ENCODE measurements at places on chromosomes 12 and 14.

DNA sequence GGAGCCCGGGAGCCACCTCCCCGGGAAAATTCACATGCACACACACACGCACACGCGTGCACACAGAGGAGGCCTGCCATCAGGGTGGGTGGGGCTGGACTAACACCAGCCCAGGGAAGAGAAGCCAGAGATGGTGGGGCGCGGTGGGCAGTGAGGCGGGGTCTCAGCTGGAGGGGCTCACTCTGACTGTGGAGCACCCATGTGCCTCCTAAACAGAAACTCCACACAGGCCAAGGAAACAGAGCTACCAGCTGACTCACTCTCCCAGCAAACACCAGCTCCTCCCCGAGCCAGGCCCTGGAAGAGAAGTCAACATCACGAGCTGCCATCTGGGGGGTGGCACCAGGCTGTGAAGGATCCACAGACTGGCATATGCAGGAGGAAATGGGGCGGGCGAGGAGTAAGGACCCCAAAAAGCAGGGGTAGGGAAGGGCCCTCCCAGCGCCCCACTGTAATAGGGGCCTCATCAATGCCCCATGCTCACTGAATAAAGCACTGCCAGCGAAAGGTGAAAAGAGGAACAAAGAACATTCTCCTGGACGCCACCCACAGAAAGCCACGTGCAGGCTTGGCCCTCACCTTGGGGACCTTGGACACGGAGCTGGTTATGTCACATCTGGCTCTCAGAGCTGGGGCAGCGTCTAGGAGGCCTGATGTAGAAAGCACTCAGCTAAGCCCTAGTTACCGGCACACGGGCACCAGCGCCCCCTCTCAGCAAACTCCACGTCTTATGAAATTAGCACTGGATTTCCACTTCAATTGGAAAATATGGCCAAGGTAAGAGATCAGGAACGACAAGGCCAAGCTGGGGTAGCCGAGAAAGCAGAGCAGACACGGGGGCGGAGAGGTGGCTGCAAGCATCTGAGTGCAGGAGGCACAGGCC is 8.4 kb upstream of the INF2 start:
- DNase-seq: no peak

DNA sequence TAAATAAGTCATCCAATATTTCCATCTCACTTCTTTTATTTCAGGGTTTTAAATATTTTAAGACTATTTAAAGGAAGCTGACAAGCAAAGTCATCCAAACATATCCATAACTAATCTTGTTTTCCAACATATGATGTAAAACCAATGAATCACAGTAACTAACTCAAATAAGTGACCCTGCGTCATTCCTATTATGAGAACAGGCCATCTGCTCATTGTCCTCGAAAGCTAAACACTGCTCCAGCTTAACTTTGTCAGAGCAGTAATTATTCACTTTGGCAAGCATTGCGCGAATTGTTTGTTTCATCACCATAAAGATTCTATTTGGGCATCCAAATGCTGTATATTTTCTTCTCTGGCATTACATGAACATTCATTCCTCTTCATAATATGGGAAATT is 99.1 kb downstream of the CAPZA3 start:
- no peak for DNase-seq

DNA sequence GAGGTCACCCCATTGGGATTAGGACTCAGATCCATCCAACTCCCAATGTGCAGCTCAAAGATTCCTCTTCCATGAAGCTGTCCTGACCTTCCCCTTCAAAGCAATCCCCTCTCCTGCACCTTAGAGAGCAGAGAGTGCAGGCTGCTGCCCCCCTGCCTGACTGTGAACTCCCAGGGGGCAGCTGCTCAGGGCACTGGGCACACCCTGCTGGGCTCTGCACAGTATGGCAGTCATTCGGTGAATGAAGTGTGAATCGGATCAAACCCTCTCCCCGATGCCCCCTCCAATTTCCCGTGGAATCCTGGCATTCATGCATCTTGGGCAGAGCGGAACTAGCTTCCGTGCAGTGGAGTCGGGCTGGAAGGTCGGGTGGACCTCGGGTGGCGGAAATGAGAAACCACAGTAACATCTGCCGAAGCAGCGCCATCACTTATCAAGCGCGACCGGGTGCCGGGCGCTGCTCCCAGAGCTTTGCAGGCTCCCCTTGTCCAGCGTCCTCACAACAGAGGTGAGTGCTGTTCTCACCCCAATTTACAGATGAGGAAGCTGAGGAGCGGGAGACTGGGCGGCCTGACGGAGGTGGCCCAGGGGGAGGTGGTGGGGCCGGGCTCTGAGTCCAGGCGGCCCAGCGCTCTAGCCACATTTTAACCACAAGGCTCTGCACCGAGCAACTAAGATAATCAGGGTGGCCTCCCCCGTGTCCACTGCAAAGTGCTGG is 14.7 kb downstream of the GALNT9 start:
- no peak for DNase-seq

DNA sequence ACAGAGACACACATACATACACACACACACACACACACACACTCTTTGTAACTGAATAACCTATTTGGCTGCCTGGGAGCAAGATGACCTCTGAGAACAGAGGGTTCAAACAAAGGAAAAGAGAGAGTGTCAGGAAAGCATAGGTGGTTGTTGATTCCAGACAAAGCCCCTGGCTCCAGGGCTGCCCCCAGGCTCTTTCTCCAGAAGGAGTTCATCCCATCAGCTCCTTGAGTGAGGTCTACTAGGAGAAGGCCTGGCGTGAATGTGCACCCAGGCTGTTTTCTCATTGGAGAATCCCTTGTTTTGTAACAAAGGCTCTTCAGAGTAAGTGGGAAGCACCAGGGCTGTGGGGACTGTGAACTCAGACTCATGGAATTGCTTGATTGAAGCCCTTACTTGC is 151.9 kb downstream of the EMP1 start:
- DNase-seq: no peak

- no peak for DNase-seq
Observed at GRCh38 chr12:442235-442884, 17.4 kb upstream of the B4GALNT3 start.

DNA sequence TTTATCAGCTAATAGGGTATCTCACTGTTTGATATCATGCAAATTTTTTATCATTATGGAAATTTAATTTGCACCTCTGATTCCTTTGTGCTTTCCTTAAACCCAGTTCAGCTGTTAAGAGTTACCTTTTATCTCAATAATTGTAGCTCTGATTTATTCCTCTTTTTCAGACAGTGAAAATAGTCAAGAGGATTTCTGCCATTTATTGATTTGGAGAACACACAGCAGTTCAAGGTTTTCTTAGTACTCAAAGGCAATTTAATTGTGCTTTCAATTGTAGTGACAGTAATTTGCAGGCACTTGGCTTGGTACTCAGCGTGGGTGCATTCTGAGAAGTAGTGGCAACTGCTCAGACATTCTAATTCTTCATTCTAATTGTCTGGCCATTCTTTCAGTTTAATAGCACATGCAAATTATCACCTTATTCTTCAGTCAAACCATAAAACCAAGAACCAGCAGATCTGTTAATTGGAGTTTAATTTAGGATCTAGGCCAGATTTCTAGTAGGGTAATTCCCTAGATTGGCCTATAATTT is 709.3 kb downstream of the RPS29 start:
- no peak for DNase-seq

DNA sequence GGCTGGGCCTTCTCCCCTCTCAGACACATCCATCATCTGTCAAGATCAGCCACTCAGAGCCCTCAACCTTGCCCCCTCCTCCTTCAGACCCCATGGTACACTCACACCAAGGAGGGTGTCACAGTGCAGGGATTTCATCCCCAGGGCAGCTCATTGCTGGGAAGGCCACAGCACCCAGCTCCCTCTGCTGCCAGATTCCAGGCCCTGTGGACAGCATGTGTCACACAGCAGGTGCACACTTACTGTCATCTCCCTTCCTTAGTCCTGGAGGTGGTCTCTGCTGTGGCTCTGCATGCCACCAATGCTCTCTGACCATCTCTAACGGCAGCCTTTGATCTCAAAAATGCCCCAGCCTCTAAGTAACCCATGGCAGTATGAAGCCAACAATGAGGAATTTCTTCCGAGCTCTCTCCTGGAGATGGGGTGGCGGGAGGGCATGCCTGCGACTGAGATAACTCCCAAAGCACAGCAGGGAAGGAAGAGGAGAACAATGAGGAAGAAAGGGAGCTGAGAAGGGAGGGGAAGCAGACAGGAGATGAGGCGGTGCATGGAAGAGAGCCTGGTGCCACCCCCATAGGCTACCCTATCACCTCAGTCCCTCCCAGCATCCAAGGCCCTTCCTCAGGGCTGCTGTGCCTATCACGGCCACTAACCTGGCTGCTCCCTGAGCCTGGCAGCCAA is 101.0 kb downstream of the SINHCAF start:
- no peak for DNase-seq

GRCh38 chr12:89347325-89347829 is 4.9 kb downstream of the DUSP6 start:
- no peak for DNase-seq

DNA sequence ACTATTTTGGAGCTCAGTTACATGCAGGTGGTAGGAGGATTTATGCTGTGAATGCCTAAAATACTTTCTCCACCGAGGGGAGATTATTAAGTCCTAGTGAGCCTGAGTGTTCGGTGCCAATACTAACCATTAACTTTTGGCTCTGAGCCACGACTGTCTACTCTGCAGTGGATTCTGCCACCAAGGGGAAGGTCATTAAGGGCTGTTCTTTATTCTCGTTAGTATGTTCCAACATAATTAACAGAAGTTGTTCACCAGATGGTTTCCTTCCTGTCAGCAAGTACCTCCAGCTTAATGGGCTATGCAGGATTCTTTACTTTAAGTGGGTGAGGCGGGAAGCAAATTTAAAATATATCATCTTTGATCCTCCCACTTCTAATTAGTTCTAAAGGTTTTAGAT is 326.3 kb downstream of the BMP4 start:
- DNase-seq: no peak

DNA sequence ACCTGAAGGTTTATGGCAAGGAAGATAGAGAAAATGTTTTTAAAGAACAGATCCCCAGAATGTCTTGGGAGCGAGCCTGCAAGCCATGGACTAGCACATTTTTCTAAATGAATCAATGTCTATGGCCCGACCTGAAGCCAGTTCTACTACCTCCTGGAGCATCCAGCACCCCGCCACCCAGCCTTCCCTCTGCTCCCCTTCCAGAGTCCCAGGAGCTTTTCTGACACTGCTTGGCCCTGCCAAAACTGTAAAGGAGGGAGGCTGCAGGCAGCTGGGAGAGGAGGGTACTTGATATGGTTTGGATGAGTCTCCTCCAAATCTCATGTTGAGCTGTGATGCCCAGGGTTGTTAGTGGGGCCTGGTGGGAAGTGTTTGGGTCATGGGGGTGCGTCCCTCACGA is 95.5 kb upstream of the FZD10 start:
- no peak for DNase-seq

DNA sequence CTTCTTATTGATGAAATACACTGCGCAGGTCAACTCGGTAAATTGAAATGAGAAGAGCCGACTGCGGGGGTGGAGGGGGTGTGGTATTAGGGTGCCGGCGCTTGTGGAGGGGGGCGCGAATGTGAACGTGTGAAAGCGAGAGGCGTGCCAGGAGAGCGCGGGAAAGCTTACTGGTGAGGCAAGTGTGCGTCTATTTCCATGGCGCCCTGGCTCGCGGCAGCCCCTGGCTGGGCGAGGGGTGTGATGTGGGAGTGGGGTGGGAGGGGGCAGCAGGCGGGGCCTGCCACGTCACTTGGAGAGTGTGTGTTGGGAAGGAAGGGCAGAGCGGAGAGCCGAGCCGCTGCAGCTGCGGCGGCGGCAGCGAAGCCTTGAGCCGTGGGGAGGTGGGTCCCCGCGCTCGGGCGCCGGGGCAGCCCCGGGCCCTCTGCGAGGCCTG is 88.8 kb downstream of the GALNT8 start:
- no peak for DNase-seq

DNA sequence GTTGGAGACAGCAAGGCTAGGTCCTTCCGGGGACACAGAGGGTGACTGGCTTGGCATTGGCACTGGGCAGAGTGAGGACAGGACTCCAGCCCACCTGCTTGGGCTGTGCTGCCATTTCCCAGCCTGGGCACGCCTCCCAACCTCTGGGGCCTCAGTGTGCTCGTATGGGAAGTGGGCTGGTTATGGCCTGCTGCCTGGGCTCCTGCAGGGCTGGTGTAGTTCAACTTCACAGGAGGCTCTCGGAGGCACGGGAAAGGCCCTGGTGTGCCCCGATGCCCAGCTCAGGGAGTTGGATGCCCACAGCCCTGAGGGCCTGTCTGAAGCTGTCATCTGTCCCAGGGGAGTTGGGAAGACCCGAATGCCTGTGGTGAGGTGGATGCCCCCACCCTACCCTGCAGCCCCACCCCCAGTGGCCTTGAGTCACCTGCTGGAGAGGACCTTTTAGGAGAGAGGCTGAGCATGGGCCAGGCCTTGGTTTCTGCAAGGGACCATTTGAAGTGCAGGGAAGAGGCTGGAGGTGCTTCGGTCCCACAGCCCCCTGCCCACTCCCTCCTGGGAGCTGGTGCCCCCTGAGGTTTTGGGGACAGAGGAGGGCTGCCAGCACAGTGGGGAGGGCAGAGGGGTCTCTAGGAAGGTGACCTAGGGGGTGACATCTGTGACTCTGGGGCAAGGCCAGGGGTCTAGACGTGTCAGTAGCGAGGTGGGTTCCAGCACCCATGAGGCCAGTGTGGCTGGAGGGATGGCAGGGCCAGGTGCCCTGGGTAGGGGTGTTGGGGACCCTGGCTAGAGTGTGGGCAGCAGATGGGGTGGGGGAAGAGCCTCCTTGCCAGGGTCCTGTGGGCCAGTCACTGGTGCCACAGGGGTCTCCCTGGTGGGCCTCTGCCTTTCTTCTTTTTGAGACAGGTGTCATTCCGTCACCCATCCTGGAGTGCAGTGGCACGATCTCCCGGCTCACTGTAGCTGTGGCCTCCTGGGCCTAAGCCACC is 9.1 kb downstream of the ULK1 start:
- no peak for DNase-seq

DNA sequence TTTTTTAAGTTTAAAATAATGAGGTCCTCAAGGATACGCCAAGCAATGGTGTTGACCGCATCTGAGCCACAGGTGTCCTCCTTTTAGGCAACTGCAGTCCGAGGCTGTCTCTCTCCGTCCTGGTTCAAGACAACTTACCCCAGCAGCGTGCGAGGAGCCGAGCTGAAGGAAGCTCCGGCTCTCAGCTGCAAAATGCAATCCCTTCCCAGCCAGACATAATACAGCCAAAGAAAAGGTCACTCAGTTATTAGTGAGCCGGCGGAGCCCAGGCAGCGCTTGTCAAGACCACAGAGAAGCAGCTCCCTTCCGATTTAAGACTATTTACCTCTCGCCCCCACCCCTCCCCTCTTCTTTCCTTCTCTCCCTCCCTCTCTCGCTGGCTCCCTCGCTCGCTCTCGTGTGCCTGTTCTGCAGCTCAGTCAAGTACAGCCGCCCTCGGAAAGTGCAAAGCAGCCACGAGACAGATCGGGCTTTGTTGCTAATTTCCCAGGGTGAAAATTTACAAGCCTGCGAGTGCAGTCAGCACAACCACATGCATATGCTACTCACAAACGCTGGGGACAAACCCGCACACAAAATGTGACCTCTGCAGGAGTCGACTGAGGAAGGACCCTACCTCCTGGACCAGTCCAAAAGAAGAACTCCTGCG is 363 bp upstream of the LMO3 start:
- DNase-seq: no peak

GRCh38 chr12:60223242-60223641 is 627.4 kb downstream of the SLC16A7 start:
- DNase-seq: no peak

- no peak for DNase-seq
Observed at GRCh38 chr14:88895116-88895515, 70.7 kb downstream of the TTC8 start.

GRCh38 chr14:104481323-104481722 is 98.2 kb upstream of the C14orf180 start:
- DNase-seq: no peak
